ENCODE measurements at places on chromosomes 6 and 20. TPM values are rescaled to one million over a fixed set of nuclear protein-coding genes. Genes with fewer than 3 reads are reported as not detected.

LST1 gene
- not detected for total RNA-seq

FAM162B gene
- 0.73 TPM for total RNA-seq

EYS gene
- under 0.01 TPM for total RNA-seq

SLC29A1 gene
- 14.9 TPM for total RNA-seq

WFDC11 gene
- not detected for total RNA-seq

RAB44 gene
- not detected for total RNA-seq

FAM83B gene
- not detected for total RNA-seq

RBBP8NL gene
- total RNA-seq: not detected

DSN1 gene
- total RNA-seq: 12.5 TPM

PSORS1C2 gene
- total RNA-seq: not detected

CCN5 gene
- 6.1 TPM for total RNA-seq

GPX5 gene
- total RNA-seq: not detected

SLC26A8 gene
- under 0.01 TPM for total RNA-seq

MOG gene
- not detected for total RNA-seq

VSTM2L gene
- total RNA-seq: 0.20 TPM

PPP1R16B gene
- total RNA-seq: not detected

SNX3 gene
- 157 TPM for total RNA-seq

MRPL18 gene
- 88.4 TPM for total RNA-seq

ANGPT4 gene
- not detected for total RNA-seq

DLL1 gene
- 0.73 TPM for total RNA-seq

RIMS1 gene
- total RNA-seq: not detected

IMPG1 gene
- not detected for total RNA-seq

Measured in subcutaneous preadipocyte (primary cell).